ENCODE measurements at places on chromosomes 5 and 9.

- DNase-seq = no peak
Observed at GRCh38 chr9:137977571-137978261, 100.1 kb downstream of the CACNA1B start.

DNA sequence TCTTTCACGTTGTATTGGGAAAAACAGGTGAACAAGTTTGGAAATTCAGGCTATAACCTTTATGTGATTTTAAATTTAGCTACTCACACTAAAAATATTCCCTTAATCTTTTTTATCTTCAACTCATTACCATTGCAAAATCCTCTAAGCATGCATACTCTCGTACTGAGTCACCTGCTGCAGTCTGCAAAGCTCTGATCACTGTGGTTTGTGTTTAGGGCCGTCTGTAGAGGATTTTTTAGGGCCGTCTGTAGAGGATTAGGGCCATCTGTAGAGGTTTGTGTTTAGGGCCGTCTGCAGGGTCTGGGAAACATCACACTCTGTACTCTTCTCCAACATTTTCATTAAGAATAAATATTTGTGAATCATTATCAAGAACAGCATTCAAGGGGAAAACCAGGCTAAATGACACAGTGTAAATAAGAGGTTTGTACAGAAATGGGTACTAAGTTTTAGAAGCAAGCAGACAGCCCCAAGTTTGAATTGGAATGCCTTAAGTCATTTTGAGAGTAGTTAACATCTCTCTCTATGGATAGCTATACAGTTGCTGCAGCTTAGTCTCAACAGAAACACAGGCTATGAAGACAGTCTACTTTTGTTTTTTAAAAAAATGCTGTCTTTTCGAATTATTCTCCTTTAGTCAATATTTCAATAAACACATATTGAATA lies 155.0 kb upstream of the TSLP start:
- no peak for DNase-seq

GRCh38 chr9:84381508-84381907 lies 41.0 kb upstream of the SLC28A3 start:
- no peak for DNase-seq

GRCh38 chr9:87795178-87795577 lies 69.3 kb downstream of the CTSL start:
- no peak for DNase-seq

- no peak for DNase-seq
Observed at GRCh38 chr5:173065155-173065554, 9.0 kb downstream of the CREBRF start.

DNA sequence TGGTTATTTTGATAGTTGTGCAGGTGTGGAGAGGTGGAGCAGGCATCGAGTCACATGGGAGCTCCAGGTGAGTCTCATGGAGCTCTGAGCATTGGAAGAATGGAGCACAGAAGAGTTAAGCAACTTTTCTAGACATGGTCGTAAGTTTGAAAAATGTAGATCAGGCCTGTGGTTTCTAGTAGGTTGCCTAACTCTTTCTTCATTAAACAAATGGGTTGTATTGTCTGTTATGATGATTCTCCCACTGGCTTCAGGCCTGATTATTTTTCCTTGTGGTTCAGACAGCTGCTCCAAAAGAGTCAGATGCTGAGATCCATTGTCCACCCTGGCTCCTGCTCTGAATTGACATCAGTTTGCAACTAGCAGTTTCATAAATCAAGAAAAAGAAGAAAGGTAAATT lies 80.3 kb upstream of the RPS23 start:
- DNase-seq = no peak

DNA sequence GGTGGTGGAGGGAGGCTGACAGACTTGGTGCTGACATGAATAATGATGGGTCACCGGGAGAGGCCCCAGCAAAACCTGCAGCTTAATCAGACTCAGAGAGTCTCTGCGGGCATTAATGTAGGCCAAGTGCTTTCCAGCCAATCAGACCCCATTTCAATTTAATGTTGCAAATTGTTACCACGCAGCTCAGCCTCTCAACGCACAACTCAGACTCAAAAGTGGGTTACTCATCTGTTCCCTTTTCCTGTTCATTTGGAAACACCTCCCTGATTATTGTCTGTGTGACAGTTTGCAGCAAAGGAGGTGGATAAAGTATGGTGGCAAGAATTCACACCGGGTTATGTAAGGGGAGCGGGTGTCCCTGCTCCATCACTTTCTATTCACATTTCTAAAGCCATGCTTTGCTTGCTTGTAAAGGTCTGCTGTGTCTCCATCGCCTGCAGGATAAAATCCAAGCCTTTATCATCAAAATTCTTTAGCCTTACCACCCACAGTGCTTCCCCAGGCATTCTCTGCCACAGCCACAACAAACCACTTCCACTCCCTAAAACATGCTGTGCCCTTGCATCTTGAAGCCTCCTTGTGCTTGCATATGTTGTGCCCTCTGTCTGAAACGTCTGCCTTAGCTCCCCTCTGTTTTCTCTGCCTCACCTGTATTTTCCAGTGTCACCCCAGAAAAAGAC lies 156.5 kb downstream of the ASTN2 start:
- no peak for DNase-seq

DNA sequence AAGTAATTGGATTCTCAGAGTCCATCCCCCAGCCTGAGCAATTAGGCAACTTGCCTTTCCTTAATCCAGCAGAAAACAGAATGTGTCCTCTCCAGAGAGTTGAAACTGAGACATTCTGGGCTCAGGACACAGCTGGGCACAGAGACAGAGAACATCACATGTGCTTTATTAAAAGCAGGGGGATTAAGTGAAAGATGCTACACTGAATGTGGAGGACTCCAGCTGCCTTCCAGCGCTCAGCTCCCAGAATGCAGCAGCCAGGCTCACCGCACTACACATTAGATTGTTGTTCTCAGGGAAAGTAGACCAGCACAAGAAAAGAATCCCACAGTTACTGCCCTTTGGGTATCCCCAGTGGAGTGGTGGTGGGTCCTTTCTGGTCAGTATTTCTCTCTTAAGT lies 141.6 kb upstream of the IL12B start:
- DNase-seq = no peak

- DNase-seq = no peak
Observed at GRCh38 chr5:132526290-132526973, 16.9 kb downstream of the IL5 start.

- no peak for DNase-seq
Observed at GRCh38 chr9:122780026-122780425, 8.7 kb upstream of the OR5C1 start.

DNA sequence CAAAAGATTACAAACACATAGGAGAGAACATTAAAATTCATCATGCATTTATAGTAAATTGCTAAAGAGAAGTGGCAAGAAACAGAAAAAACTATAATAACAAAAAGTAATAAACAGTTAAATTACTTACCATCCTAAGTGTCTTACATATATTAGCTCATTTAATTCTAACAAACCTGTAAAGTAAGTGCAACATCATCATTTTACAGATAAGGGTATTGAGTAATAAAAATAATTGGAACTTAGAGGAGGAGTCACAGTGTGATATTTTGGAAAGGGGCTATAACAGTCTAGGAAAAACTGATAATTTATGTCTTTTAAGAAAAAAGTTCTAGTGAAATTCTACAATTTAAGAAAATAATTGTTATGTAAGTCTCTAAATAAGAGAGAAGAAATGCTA lies 592.8 kb downstream of the DMRTA1 start:
- no peak for DNase-seq

GRCh38 chr9:20507431-20507830 lies 114.9 kb downstream of the MLLT3 start:
- DNase-seq = no peak

DNA sequence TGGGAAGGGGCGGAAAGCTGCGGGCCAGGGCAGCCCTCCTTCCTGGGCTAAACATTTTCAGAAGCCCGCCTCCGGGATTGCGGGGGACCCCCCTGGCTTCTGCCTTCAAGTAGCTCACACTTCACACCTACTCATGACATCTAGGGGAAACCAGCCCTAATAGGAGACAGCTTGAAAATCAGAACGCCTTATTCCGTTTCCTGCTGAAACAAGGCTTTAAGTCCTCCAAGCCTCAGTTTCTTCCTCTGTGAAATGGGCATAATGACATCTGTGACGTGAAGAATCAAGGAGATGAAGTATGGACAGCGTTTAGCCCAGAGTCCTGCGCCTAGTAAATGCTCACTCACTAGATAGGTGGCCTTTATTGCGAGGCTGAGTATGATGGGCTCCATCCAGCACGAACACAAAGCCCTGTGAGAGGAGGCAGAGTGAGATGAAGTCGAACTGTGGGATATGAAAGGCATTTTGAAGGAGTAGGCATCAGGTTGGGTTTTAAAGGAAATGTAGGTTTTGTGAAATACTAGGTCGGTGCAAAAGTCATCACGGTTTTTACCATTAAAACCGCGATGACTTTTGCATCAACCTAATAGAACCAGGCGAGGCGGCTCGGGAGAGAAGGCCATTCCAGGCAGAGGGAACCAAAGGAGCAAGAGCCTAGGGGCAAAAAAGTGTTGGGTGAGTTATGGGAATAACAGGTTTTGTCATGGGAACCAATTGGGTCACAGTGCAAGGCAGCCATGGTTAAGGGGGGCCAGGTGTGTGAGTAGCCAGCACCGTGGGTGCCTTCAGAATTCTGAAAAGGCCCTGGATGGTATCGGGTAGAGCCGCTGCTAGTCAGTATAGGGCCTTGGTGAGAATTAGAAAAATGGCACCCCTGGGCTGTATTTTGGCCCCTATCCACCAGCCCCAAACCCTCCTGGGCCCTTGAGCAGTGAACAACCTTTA lies 1.0 kb upstream of the TSC1 start:
- DNase-seq = no peak
